ENCODE measurements at places on chromosomes 16 and 17.
A peak's percentile ranks its signal among the peaks of the same experiment; 100 is the strongest.

- no peak for DNase-seq
Observed at GRCh38 chr16:89596061-89596689, 17.3 kb upstream of the DPEP1 start.

GRCh38 chr17:13616031-13616430 lies 14.3 kb upstream of the HS3ST3A1 start:
- no peak for DNase-seq

GRCh38 chr16:72554935-72555334 lies 383.0 kb upstream of the PMFBP1 start:
- DNase-seq = peak; percentile 16

DNA sequence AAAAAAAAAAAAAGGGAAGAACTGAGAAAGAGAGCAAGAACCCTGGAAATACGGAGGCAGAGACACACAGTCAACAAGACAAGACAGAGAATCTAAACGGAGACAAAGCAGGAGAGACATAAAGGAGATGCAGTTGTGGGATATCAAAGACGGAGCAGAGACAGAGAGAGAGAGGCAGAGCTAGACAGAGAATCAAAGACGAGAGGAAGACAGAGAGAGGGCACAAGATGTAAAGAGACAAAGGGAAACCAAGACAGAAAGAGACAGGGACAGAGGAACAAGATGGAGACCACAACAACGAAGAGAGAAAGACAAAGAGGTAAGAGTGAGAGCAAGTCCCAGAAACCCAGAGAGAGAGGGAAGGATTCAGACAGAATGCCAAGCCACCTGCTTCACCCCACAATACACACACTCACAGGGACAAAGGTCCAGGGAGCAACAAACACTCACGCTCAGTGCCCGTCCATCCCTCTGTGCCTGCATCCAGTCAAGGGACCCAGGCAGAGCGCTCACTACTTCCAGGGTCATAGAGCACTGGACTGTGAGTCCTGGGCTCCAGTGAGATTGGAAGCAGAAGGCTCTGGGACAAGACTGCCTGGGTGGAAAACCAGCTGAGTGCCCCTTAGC lies 88.9 kb downstream of the C16orf78 start:
- no peak for DNase-seq

GRCh38 chr17:28878981-28879380 lies 18.6 kb downstream of the FLOT2 start:
- DNase-seq = peak; percentile 18

DNA sequence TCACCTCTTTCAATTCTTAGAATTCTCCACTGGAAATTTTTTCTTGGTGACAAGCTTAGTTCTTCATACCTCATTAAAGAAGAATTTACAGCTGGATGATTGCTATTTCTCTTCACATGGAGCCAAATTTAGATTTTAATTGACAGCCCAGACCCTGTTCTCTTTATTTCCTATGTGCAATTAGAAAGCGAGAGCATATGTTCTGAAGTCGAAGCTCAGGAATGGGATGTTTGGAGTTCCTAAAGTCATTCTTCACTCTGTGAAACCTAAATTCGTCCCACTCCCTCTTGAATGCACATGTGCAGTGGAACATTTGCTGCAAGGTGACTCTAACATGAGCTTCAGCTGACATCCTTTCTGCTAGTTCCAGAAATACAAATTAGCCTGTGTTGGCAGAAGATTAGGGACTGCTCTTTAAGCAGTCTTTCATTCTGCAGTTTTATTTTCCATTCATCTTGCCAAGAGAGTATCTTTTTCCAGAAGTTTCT lies 129.3 kb upstream of the KCNJ16 start:
- no peak for DNase-seq

GRCh38 chr17:4554441-4554996 lies 665 bp downstream of the MYBBP1A start:
- no peak for DNase-seq

GRCh38 chr16:83579436-83579835 lies 228.3 kb upstream of the HSBP1 start:
- DNase-seq = no peak

- DNase-seq = peak; percentile 80
Observed at GRCh38 chr17:49691086-49691676, 13.3 kb upstream of the SPOP start.

- no peak for DNase-seq
Observed at GRCh38 chr16:46428108-46429061, 192.8 kb downstream of the SHCBP1 start.

DNA sequence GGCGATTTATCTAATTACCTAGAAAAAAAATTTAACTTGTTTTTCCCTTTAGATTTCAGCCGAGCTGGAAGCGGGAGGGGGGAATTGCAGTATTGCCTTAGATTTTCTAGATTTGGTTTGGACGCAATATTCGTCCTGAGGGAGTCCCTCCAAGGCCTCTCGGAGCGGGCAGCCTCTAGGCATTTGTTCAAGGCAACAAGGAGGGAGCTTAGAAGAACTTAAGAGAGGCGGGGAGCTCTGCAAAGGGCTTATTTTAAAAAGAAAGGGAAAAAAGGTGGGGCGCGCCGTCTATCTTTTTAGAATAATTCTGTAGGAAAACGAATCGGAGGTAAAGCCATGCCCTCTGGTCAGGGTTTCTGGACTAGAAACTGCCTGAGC lies 407 bp upstream of the TMEM94 start:
- DNase-seq = no peak

- no peak for DNase-seq
Observed at GRCh38 chr16:73126525-73126853, 78.6 kb upstream of the ZFHX3 start.

- DNase-seq = no peak
Observed at GRCh38 chr16:60217787-60218186, 1483.7 kb upstream of the GOT2 start.

Measured in RPMI7951 (cell line).